CD4-positive, alpha-beta memory T cell (primary cell): ENCODE measurements at places on chromosomes 1 and 21. TPM values are rescaled to one million over a fixed set of nuclear protein-coding genes. Genes with fewer than 3 reads are reported as not detected.

DNA sequence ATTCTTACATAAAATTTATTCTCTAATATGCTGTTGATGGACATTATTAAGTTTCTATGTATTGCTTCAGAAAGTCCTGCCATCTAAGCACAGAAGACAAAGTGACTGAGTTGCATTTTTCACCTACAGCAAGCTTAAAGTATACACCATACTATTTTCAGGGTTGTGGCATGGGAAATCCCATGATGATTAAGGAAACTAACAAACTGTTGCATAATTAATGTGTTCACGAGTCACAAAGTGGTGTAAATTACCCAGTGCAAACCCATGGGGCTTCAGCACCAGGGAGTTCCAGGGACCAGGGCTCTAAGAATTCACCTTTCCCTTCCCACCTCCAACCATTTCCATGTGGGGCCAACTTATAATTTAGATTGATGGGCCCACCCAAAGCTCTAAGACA is 81.9 kb upstream of the NR5A2 start:
- H3K4me1 ChIP-seq, result peaks cover 6% of the 10 kb centered on the region
- no peak for DNase-seq
- no peak overlapping the region for H3K27ac ChIP-seq
- H3K27me3 ChIP-seq, result no peaks in the 10 kb centered on the region
- H3K4me3 ChIP-seq, result no peak overlapping the region
- no peaks in the 10 kb centered on the region for H3K36me3 ChIP-seq

- peaks cover 25% of the 10 kb centered on the region for H3K4me1 ChIP-seq
- H3K27ac ChIP-seq, result peak within 1 kb of the TSS; percentile 38
- peak; percentile 58 for DNase-seq
- no peaks in the 10 kb centered on the region for H3K36me3 ChIP-seq
- peak within 1 kb of the TSS; percentile 67 for H3K4me3 ChIP-seq
- no peaks in the 10 kb centered on the region for H3K27me3 ChIP-seq
These were observed at the start of gene RNF207 for GRCh38 chr1:6205849-6206519. RNF207 (plus strand) TSS chr1:6206119; CDS start chr1:6206536, 417 bp downstream.

DNA sequence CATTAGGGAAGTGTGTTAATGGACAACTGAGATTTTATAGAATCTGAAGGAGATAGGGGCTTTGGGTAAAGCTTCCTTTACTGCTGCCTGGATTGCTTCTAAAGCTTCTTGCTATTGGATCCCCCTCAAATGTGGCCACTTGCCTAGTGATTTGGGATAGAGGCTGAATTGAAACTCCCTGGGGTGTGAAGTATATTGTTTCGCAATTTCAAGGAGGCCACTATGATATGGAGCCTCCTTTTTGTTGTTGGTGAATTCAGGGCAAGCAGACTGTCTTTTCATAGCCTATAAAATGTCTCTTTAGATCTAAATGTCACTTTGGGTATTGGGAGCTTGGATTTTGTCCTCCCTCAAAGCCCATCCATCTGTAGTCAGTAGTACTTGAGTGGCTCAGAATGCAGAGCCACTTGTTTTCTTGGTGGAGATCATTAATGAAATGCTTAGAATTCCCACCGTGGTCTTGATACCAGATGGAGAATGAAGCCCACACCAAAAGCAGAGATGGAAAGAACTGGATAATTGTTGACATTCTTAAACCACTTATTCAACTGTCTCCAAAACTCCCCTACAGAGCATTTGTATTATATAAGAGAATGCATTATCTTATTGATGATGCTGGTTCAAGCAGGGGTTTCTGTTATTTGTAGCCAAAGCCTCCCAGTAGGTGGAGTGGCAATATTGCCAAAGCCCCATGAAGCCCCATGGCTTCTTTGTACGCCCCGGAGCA is 144.3 kb upstream of the KCNE2 start:
- DNase-seq, result no peak
- H3K4me1 ChIP-seq, result no peaks in the 10 kb centered on the region
- H3K27ac ChIP-seq, result no peak overlapping the region
- no peak overlapping the region for H3K4me3 ChIP-seq

Gene MFAP2
- total RNA-seq, result not detected

Gene FCRL2
- total RNA-seq, result not detected

- peaks cover 27% of the 10 kb centered on the region for H3K4me1 ChIP-seq
- no peak for DNase-seq
- H3K36me3 ChIP-seq, result no peaks in the 10 kb centered on the region
- H3K27ac ChIP-seq, result no peak overlapping the region
- no peak overlapping the region for H3K4me3 ChIP-seq
These were observed 26.3 kb upstream of the BCAR3 start for GRCh38 chr1:93707956-93708355.

Gene LYPD8
- not detected for total RNA-seq

DNA sequence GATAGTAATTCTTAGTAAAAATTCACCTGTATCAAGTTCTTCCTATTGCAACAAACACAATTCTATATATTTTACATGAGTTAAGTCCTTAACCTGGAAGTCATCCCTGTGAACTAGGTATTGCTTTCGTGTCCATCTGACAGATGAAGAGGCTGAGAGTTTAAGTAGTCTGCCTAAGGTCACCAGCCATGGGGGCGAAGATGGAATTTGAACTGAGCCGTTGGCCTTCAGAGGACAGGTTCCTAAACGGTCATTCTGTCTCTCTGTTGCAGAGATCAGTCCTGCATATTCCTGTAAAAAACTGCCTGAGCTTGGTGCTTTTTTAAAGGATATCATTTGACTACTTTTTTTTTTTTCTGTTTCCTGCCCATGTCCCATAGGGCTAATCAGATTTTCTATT is 10.2 kb upstream of the POFUT2 start:
- no peak for DNase-seq
- peaks cover 27% of the 10 kb centered on the region for H3K4me1 ChIP-seq
- H3K36me3 ChIP-seq, result no peaks in the 10 kb centered on the region
- no peak overlapping the region for H3K27ac ChIP-seq
- no peaks in the 10 kb centered on the region for H3K27me3 ChIP-seq

Gene CHIA
- total RNA-seq, result not detected

Gene SON
- 454 TPM for total RNA-seq

Gene UMODL1
- 0.58 TPM for total RNA-seq

DNA sequence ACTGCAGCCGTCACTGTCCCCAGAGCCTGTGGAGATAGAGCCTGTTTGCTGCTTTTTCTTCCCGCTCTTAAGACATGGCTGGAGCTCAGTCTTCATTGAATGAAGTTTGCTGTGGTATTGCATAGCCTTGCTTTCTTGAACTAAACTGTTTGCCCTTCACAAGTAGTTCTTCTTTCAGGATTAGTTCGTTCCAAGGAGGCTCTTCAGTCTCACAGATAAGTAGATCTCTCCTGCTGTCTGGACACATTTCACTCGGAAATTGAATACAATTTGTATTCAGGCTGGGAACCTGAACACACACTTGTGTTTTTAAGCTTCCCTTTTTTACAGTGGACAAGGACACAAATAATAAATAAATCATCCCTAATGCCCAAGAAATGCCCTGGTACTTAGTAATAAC is 34.7 kb downstream of the IFNAR1 start:
- no peak for DNase-seq
- peaks cover 21% of the 10 kb centered on the region for H3K4me1 ChIP-seq
- no peak overlapping the region for H3K27ac ChIP-seq
- H3K36me3 ChIP-seq, result no peaks in the 10 kb centered on the region
- no peaks in the 10 kb centered on the region for H3K27me3 ChIP-seq

GRCh38 chr21:9763807-9764206 is 757.6 kb upstream of the TPTE start:
- no peaks in the 10 kb centered on the region for H3K36me3 ChIP-seq
- H3K27me3 ChIP-seq, result no peaks in the 10 kb centered on the region
- no peak overlapping the region for H3K27ac ChIP-seq
- no peak for DNase-seq

Gene UCK2
- total RNA-seq, result 2.1 TPM
